ENCODE measurements at places on chromosomes 7 and 10.

GRCh38 chr10:62384447-62385081, 10.4 kb downstream of the ZNF365 start:
- DNase-seq: no peak

DNA sequence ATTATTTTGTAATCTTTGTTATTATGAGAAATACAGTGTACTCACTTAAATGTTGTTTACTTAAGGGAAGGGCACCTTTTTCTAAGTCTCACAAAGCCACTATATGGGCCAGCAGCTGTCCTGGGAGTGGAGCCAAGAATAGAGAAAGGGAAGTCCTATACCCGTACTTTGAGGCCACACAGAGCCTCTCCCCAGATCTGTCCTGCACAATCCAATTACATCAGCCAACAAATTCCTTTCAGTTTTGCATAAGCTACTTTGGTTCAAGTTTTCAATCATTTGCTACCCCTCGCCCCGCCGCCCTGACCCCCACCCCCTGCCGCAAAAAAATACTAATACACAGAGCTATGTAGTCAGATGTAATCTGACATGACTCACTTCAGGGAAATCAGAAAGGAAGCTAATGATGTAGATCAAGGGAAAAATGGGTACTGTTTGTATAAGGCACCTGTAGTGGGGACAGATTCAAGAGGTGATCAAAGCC, 297.4 kb upstream of the NEBL start:
- no peak for DNase-seq

DNA sequence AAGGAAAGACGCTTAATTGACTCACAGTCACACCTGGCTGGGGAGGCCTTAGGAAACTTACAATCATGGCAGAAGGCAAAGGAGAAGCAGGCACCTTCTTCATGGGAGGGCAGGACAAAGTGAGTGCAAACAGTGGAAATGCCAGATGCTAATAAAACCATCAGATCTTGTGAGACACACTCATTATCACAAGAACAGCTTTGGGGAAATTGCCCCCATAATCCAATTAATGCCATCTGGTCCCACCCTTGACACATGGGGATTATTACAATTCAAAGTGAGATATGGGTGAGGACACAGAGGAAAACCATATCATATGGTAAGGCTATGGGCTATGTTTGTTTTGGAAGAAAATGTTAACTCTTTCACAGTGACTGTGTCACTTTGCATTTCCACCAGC, 1272.5 kb upstream of the CELF2 start:
- DNase-seq: no peak

DNA sequence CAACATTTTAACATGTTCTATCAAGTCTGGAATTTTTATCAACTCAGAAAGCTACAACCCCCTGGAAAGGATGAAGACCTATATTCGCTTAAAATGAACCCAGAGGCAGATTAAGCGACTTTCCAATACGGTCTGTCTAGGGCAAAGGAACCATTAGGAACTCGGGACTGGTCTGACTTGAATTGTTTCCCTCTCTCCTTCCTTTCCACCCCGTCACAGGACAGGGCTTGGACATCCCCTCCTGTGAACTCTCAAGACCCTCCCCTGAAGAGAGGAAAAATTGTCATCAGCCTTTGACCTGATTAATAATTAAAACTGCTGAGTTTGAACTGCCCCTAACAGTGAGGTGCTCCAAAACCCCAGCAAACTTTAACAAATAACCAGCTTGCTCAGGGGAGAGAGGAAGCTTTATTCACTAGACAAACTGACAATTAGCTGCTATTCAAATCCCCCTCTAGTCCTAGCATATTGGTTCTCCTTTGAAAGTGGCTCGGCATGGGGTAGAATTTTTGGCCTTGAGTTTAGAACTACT, 22.6 kb upstream of the SLF2 start:
- no peak for DNase-seq

DNA sequence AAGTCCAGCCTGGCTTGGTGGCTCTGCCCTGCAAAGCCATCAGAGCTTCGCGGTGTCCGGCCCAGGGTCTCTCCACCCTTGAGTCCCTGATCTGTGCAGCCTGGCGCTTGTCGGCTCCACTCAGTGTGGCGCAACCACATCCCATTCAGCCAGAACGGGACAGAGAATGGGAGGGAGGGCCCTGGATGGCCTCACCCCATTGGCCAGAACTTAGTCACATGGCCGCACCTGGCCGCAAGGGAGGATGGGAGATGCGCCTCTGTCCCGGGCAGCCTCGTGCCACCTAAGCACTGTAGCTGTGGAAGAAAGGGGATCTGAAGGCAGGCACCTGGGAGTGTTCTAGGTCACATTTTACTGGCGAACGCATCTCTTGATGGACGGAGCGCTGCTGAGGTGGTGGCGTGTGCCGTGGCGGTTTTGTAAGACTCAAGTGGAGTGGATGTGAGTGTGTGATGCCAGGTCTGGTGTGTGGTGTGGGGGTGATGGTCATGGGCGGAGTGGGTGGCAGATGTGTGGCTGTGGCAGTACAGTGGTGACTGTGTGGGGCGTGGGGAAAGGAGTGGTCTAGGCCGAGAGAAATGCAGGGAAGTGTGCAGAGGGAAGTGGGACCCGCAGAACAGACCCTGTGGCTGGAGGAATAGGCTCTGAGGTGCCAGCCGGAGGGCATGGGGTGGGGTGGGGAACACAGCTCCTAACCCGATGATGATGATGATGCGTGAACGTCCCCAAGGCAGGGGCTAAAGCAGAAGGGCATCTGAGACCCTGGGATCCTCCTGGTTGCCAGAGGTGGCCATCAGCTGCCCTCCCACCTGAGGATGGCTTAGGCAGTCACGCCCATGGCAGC, 19.0 kb downstream of the CLEC2L start:
- no peak for DNase-seq

GRCh38 chr7:120060875-120061274, 212.1 kb upstream of the KCND2 start:
- DNase-seq: no peak

DNA sequence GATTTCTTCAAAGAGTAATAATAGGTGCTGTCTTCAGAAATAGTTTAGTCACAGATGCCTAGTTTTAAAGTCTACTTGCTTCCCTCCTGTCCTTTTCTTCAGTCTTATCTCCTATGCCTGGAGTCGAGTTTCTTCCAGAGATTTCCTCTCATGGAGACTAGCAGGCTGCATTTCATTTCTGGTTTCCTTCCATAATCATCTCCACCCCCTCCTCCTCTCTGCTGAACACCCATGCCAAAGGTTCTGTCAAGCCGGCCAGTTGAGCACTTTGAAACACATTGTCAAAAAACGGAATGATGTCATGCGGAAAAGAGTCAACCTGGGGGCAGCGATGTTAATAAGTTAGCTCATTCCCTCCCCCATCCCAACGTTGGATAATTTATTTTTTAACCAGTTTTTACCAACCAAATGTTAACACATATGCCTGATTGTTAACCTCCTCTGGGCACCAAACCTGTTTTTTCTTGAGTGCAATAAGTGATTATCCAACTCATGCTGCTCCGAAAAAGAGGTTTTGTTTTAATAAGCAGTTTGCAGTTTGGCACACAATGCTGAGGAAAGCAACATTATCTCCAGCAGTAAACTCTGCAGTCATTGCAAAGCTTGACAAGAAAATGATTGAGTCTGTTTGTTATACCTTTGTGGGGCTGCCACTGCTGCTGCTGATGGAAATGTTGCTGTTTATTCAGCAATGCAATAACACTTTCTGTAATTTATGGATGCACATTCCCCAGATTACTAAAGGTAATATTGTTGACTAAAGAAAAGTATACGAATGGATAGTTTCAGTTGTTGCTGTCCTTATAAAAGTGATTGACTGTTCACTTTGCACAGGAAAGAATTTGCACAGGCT, 161.6 kb downstream of the LRMDA start:
- DNase-seq: no peak

GRCh38 chr10:28906934-28907333, 229.6 kb downstream of the BAMBI start:
- DNase-seq: no peak

DNA sequence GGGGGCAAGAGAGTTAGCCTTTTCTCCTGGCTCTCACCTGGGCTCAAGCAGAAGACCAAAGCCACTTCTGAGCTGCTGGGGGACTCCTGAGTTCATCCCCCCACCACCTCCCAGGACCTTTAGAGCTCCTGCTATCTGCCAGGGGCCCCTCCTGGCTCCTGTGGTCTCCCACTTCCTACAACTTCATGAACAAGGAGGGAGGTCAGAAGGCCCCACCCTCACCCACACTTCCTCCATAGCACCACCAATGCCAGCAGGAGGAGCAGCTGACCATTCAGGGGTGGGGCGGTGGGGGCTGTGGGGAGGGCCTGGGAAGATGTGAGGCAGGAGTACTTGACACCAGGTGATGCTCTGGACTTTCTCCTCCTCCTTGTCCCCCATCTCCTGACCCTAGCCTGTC, 32.6 kb upstream of the ADCYAP1R1 start:
- DNase-seq: no peak

- DNase-seq: no peak
These were observed 150.4 kb downstream of the TAX1BP1 start for GRCh38 chr7:27890205-27890849.

DNA sequence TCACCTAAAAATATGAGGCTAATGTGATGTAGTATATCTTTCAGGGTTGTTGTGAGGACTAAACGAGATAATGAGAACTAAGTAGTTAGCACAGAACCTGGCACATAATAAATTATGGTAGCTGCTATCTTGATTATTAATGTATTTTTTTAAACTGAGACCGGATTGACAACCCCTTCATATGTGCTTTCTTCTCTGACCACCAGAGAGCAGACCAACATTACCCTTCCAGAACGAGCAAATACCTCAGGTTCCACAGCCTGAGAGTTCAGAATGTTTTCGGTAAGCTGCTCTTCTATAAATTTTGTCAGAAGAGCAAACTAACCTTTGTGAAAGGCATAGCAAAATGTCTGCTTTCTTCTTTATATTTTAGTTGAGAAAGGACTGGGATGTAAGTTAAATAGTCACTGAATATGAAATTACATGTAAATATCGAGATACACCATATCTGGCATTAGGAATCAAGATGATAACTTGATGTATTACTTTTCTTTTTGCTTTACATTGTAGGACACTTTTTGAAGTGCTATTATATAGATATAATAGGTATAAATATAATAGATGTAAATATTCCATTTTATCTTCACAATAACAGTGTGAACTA, 13.6 kb upstream of the BPGM start:
- no peak for DNase-seq

- no peak for DNase-seq
These were observed 84.4 kb upstream of the FAM171A1 start for GRCh38 chr10:15455456-15455855.

DNA sequence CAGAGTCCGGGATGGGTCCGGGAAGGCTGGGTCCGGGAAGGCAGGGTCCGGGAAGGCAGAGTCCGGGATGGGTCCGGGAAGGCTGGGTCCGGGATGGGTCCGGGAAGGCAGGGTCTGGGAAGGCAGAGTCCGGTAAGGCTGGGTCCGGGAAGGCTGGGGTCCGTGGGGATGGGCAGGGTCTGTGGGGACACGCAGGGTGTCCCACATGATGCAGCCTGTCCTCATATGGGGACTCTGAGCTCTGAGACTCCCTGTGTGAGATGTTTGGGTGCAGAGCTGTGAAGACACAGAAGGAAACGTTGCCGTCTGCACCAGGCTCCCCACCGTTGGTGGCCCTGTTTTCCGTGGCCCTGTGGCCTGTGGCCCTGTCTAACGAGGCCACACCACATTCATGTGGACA, 45.7 kb upstream of the ADGRA1 start:
- DNase-seq: no peak

GRCh38 chr10:80163741-80164341, 31.3 kb downstream of the PLAC9 start:
- no peak for DNase-seq

DNA sequence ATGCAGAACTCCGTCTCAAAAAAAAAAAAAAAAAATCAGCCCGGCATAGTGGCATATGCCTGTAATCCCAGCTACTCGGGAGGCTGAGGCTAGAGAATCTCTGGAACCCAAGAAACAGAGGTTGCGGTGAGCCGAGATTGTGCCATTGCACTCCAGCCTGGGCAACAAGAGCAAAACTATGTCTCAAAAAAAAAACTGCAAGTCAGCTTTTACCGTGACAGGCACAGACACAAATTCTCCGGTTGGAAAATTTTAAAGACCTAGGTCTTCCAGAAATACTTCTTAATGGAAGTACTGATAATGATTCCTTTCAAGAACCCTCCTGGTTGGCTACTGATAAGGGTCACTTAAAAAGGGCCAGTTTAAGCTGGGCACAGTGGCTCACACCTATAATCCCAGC, 19.4 kb upstream of the ARPC1B start:
- no peak for DNase-seq

GRCh38 chr7:73985737-73986141, 42.2 kb upstream of the ELN start:
- DNase-seq: no peak

DNA sequence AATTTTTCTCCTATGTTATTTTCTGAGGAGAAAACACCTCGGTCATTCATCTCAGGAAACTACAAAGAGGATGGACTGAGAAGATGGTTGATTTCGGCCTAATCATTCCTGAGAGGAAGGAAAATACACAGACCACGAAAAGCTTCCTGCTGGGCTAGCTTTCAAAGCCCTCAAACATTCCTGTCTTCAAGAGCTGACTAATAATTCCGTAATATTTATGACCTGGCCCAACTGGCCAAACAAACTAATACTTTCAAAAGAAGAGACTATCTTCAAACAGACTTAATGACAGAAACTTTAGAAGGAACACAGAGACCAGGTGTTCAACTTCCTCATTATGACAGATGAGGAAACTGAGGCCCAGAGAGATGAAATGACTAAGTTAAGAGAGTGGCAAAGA, 215.1 kb upstream of the FRMD4A start:
- DNase-seq: no peak

DNA sequence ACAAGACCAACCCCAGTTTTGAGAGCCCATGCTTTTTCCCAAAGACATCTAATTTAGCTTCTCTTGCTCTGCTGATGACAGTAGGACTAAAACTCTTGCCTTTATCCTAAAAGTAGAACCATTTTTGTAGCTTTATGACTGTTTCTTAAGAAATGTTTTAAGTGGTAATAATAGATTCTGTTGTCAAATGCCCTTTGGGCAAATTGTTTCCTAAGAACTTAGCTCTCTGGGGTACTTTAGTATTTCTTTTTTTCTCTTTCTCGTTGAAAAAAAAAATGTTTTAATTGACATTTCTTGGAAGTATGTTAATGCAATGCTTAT, 157.4 kb downstream of the ARID5B start:
- no peak for DNase-seq

- peak; percentile 64 for DNase-seq
These were observed at the start of gene LRRN3 for GRCh38 chr7:111090846-111091245. Gene LRRN3 (plus strand): TSS chr7:111091127. CDS start chr7:111122773, 31,646 bp downstream.

DNA sequence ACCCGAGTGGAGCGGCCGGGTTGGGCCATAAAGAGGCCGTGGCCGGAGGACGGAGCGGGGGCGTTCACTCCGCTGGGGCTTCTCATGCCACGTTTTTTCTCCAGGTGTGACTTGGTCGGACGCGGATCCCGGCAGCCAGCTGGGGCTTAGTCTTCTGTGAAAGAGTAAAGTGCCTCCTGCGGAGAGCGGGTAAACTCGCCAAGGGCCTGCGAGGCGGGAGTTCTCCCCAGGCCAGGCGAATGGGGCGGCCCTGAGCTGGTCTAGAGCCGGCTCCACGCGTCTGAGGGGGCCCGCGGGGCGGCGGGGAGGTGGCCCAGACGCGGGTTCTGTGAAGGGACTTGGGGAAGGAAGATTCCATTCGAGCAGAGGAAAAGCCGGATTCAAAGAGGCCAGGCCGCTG, 86.3 kb upstream of the VIPR2 start:
- no peak for DNase-seq

Measured in stimulated activated naive CD8-positive, alpha-beta T cell treated with anti-CD3 and anti-CD28 coated beads, Interleukin-15, Interleukin-2, amounts not matched to agents 100 U/mL and 50 U/mL, for 24 hours (primary cell).